ENCODE measurements at places on chromosomes 6 and 20.

DNA sequence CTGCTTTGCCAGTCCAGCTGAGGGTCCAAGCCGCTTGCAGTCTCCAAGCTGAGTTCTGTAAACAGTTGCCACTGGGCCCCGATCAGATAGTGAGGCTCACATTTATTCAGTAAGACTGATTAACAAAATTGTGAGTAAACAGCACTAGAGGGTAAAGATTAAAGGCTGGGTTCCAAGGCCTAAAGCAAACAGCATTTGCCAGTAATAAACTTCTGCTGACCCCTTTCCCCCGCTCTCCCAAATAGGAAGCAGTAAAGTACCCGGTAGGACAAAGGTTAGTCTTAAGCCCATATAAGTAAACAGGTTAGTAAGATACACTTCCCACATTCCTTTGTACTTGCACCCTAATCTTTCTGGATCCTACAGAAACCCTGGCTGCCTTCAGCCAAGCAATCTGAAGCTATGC, 181.8 kb downstream of the MEI4 start:
- DNase-seq: no peak

GRCh38 chr6:5950361-5950785, 56.4 kb downstream of the NRN1 start:
- DNase-seq: no peak

GRCh38 chr20:21432911-21433310, 35.6 kb upstream of the NKX2-4 start:
- DNase-seq: no peak

DNA sequence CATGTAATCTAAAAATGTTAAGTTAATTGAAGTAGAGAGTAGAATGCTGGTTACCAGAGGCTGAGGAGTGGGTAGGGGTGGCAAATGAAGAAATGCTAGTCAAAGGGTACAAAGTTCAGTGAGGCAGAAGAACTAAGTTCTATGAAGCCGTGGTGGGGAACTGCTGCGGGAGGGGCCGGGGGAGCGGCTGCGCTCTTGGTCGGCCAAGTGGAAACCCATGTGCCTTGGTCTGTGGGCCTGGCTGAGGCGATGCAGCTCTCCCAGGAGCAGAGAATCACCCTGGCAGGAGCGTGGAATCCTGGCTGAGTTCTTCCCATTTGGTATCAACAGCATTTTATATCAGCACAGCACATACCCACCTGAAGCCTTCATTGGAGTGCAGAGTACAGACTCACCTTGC, 22.3 kb downstream of the TTLL2 start:
- no peak for DNase-seq

DNA sequence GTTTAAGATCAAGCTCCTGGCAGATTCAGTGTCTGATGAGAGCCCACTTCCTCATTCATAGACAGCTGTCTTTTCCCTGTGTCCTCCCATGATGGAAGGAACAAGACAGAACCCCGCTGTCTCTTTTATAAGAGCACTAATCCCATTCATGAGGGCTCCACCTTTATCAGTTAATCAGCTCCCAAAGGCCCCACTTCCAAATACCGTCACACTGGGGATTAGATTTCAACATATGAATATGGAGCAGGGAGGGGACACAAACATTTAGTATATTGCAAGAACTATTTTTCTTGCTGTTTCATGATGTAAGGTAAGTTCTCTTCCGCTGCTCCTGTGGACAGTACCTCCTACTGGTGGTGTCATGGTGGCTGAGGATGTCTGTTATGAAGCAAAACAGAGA, 158.3 kb upstream of the IRAK1BP1 start:
- no peak for DNase-seq

DNA sequence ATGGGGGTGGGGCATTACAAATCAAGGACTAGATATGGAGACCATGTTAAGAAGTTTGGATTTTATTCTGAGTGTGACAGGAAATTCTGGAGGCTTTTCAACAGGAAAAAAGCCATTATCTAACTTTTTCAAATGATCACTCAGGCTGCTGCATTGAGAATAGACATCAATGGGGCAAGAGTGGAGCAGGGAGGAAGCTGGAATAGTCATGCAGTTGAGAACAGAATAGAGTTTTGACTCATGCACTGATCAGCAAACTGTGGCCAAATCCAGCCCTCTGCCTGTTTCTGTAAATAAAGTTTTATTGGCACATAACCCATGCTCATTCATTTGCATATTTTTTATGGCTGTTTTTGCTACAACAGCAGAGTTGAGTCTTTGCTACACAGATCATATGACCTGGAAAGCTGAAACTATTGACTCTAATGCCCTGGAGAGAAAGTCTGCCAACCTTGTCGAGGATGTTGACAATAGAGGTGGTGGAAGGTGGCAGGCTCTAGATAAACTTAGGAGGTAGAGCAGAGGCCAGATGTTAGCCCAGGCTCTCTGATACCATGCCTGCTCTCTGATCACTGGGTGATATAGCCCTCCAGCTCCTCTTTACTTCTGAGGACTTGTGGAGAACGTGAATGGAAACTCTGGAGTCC, 441.8 kb downstream of the PTPRT start:
- peak; percentile 17 for DNase-seq

DNA sequence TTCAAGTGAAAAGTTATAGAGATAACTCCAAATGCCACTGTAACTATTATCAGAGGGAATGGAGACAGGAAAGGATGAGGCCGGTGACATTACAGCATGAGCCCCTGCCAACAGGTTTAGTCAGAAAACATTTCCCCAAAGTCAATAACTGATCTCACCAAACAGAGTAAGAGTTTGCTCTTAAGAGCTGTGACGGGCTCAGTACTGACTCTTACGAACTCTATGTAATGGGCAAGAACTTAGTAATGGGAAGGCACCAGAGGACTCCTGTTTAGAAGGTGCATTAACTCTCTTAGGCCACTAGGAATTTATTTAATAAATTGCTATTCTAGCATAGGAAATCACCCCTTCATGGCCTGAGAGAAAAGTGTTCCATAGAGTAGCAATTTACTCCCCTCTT, 76.8 kb downstream of the SAMD5 start:
- DNase-seq: no peak

Measured in NCI-H774 (cell line).